ENCODE measurements at places on chromosomes 2 and 18. TPM values are rescaled to one million over a fixed set of nuclear protein-coding genes. Genes with fewer than 3 reads are reported as not detected.

TFCP2L1 gene
- 0.78 TPM for total RNA-seq

- DNase-seq, result no peak
Observed at GRCh38 chr2:222024932-222025880, 273.6 kb downstream of the PAX3 start.

- DNase-seq, result no peak
Observed at GRCh38 chr18:37955201-37955600, 389.6 kb upstream of the CELF4 start.

- DNase-seq, result no peak
Observed at GRCh38 chr2:20649576-20649975, 1.3 kb downstream of the HS1BP3 start.

DNA sequence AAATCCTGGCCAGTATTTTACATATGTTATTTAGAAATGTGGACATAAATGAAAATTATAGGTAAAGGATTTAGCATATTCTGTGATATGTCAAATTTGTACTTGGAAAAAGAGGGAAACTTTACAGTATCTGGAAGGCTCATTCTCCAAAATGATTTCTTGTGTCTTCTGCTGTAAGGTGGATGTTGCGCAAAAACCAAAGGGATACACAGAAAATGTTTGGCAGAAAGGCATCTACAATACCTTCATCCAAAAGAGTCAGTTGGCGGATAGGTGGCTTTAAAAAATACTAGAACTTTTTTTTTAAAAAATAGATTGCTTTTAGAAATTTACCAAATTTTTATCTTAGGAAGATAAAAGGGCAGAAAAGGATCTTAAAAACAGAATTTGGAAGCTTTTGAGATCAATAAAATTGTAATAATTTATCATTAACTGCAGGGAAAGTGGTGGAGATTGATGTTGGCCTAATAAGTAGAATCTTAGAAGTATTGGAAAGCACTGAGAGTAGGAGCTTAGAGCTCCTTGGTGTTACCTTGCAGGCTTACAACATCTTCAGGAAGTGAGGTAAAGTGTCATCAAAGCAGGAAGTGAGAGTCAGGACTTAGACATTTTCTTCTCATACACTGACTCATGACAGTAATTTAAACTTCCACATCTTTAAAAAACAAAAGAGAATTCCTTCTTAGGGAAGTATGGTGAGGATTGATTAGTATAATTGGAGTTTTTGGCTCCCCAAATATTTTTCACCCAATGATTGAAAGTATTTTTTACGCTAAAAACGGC, 2.1 kb downstream of the NABP1 start:
- no peak for DNase-seq
